Activated CD4-positive, alpha-beta T cell treated with anti-CD3 and anti-CD28 coated beads, Interleukin-2, amount 10 ng/mL, durations not matched to agents 7 days and 5 days (primary cell): ENCODE measurements at places on chromosomes 11 and 22. TPM values are rescaled to one million over a fixed set of nuclear protein-coding genes. Genes with fewer than 3 reads are reported as not detected.

- H3K4me3 ChIP-seq = peak overlapping the region; percentile 19
- peaks cover 19% of the 10 kb centered on the region for H3K27me3 ChIP-seq
- DNase-seq = peak; percentile 45
- H3K27ac ChIP-seq = peak overlapping the region; percentile 77
- H3K4me1 ChIP-seq = peaks cover 39% of the 10 kb centered on the region
Measured at GRCh38 chr11:134027671-134028070, 41.2 kb upstream of the JAM3 start.

- DNase-seq = no peak
- H3K27me3 ChIP-seq = no peaks in the 10 kb centered on the region
- no peak overlapping the region for H3K27ac ChIP-seq
- no peak overlapping the region for H3K4me3 ChIP-seq
Measured at GRCh38 chr22:20176421-20177085, 25.7 kb upstream of the CCDC188 start.

The H19 gene
- not detected for total RNA-seq

GRCh38 chr11:106378513-106379179 lies 301.2 kb downstream of the AASDHPPT start:
- no peak overlapping the region for H3K27ac ChIP-seq
- no peak overlapping the region for H3K4me3 ChIP-seq
- no peaks in the 10 kb centered on the region for H3K4me1 ChIP-seq
- H3K27me3 ChIP-seq = no peaks in the 10 kb centered on the region

GRCh38 chr11:110801328-110801727 lies 89.1 kb upstream of the ARHGAP20 start:
- no peaks in the 10 kb centered on the region for H3K4me1 ChIP-seq
- DNase-seq = no peak
- H3K27me3 ChIP-seq = no peaks in the 10 kb centered on the region

- DNase-seq = no peak
- no peaks in the 10 kb centered on the region for H3K36me3 ChIP-seq
- no peaks in the 10 kb centered on the region for H3K4me1 ChIP-seq
- no peak overlapping the region for H3K27ac ChIP-seq
Measured at GRCh38 chr11:69611548-69612526, 29.1 kb upstream of the CCND1 start.

The LZTR1 gene
- total RNA-seq = 66.4 TPM

GRCh38 chr11:46611526-46612304 lies 5.3 kb downstream of the HARBI1 start:
- no peak overlapping the region for H3K4me3 ChIP-seq
- H3K27me3 ChIP-seq = no peaks in the 10 kb centered on the region
- no peak overlapping the region for H3K27ac ChIP-seq
- no peak for DNase-seq
- H3K4me1 ChIP-seq = peaks cover 22% of the 10 kb centered on the region

GRCh38 chr11:34366522-34366921 lies 8.7 kb upstream of the ABTB2 start:
- H3K27ac ChIP-seq = no peak overlapping the region
- peaks cover 9% of the 10 kb centered on the region for H3K4me1 ChIP-seq

DNA sequence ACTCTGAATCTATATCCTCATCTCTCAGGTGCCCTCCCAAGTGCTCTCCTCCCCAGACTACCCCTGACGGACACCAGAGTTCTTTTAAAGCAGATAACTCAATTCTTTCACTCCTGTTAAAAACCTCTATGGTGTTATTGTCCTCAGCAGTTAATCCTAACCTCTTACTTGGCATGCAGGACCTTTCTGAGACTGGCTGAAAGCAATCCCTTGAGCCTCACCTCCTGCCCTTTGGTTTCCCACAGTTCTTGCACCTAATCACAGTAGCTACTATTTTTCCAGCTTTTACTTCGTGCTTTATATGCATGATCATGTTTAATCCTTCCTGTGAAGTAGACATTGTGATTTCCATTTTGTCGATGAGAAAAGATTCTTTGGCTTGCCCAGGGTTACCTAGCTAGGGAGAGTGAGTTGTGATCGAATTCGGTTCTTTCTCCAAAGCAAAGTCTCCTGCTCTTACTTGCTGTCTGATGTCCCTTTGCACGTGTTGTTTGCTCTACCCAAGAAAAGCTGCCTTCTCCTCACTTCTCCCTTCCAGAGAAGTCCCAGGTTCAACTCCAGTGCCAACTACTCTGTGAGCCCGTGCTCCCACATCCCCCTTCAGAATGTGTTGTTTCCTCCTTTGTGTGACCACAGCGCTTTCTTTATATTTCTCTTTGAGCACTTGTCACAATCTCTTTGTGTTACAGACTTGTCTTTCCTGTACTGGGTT lies 2.1 kb downstream of the UBE2L3 start:
- no peak for DNase-seq
- H3K27me3 ChIP-seq = no peaks in the 10 kb centered on the region
- H3K36me3 ChIP-seq = peaks cover 14% of the 10 kb centered on the region
- peak overlapping the region; percentile 91 for H3K27ac ChIP-seq

GRCh38 chr22:43385770-43386641 lies 25.8 kb upstream of the MPPED1 start:
- H3K4me3 ChIP-seq = no peak overlapping the region
- peak; percentile 76 for DNase-seq
- no peaks in the 10 kb centered on the region for H3K36me3 ChIP-seq

DNA sequence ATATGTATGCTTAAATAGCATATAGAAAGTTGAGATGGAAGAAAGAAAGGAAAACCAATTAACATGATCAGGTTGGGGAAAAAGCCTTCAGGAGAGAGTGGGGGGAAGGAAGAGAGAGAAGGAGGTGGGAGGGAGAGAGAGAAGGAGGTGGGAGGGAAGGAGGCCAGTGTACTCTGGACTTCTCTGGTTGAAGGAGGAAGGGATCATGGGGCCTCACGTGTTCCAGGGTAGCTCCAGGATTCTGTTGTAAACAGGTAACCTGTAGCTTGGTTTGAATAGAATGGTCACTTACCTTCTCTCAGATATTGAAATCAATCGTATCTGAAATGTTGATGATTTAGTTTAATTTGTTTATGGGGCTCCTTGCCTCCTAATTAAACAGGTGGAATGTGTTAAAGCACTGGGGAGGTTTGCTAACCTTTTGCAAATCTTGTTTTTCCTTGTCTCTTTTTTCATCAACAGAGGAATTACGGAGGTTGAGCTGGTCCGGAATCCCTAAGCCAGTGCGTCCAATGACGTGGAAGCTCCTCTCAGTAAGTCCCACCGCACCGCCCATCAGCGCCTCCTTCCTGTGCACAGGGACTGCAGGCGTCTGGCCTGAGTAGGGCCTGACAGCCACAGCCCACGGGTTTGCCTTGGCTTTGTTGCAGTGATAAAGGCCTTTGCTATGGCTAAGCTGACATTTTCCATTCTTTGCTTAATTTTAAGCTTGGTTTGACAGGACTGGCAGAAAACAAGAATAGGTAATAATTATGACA lies 115.9 kb downstream of the TBC1D22A start:
- no peaks in the 10 kb centered on the region for H3K27me3 ChIP-seq
- DNase-seq = no peak
- H3K36me3 ChIP-seq = no peaks in the 10 kb centered on the region

- H3K27ac ChIP-seq = no peak overlapping the region
- no peak for DNase-seq
- H3K4me3 ChIP-seq = no peak overlapping the region
- H3K4me1 ChIP-seq = no peaks in the 10 kb centered on the region
Measured at GRCh38 chr11:80958987-80959386, 1518.2 kb upstream of the TENM4 start.

GRCh38 chr11:18761741-18762140 lies 29.9 kb downstream of the PTPN5 start:
- H3K27me3 ChIP-seq = peaks cover 10% of the 10 kb centered on the region
- no peak overlapping the region for H3K4me3 ChIP-seq
- peaks cover 6% of the 10 kb centered on the region for H3K4me1 ChIP-seq
- no peak for DNase-seq
- H3K36me3 ChIP-seq = no peaks in the 10 kb centered on the region
